ENCODE measurements at places on chromosomes 12 and 14.

- no peak for DNase-seq
These were observed 739 bp upstream of the USP44 start for GRCh38 chr12:95551913-95552516.

- DNase-seq, result no peak
These were observed 55.5 kb downstream of the FAM222A start for GRCh38 chr12:109768901-109769670.

GRCh38 chr14:50354527-50354926 lies 42.2 kb downstream of the CDKL1 start:
- no peak for DNase-seq

GRCh38 chr12:121530600-121531355 lies 50.0 kb downstream of the KDM2B start:
- DNase-seq, result peak; percentile 70

DNA sequence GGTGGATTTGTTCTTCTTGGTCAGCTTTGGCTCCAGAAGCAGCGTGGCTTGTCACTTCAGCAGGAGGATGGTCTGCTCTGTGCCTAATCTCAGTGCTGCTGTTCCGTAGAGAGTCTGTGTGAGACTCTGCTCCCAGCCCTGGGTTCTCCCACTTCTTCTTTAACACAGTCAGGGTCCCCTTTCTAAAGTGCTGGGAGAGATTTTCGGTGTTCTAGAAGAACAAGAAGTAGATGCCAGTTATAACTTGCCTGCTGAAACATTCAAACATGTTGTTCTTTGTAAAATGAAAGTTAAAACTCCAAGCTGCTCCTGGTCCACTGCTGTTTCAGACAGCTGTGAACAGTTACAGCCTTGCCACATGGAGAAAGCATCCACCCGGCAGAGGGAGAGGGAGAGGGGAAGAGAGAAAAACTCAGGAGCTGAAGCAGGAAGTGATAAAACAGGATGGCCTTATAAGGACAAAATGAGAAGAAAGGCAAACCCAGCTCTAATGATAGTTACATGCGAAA lies 55.2 kb upstream of the CERS5 start:
- no peak for DNase-seq

GRCh38 chr14:37197421-37198272 lies at the start of gene MIPOL1:
Gene MIPOL1, plus strand, starts transcription at chr14:37197937. Its CDS starts 49,952 bp downstream, at chr14:37247889.
- no peak for DNase-seq

DNA sequence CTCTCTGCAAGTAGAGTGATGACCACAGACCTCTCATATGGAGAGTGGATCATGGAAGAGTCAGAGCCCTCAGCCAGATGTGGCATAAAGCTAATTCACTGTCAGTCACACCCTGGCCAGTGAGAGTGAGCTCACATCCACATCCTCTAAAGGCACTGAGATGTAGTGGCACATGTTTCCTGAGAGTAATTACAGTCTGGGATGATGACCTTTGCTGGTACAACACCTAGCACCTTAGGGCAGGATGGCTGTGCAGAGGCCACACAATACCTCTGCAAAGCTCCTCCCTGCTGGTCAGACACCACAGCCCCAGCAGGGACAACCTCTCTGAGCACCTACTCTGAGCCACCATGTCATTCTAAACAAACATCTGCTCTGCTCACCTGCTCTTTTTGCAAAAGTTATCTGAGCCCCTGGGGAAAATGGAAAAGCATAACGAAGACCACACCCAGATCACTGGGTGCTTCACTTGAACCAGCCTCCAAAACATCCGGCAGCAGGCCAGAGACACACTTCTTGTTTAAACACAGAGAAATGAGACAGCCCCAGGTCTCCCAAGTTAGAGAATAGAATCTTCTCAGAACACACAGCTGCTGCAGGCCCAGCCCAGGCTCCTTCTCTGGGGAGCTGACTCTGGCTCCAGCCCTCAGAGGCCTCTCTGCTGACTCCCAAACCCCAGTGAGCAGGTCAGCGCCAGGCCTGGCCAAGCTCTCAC lies 30.3 kb downstream of the PITPNM2 start:
- no peak for DNase-seq

DNA sequence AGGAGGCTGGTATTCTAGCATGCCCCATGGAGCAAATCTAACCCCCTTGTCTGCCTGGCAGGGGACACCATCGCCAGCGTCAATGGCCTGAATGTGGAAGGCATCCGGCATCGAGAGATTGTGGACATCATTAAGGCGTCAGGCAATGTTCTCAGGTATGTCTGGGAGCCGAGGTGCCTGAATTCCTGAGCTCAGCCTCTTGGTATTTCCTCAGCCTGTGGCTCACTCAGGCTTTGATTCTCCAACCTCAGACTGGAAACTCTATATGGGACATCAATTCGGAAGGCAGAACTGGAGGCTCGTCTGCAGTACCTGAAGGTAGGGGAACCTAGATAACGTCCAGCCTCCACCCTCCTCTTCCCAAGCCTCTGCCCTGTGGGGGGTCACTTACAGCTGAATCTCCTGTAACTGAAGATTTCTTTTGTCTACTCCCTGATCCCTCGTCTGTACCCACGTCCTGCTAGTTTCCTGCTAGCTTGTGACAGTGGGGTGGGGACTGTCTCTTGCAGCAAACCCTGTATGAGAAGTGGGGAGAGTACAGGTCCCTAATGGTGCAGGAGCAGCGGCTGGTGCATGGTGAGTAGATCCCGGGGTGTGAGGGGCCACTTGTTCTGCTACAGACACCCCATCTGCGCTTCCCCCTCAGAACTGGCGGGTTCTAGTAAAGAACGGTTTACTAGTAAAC lies 7.0 kb downstream of the TAMALIN start:
- no peak for DNase-seq

DNA sequence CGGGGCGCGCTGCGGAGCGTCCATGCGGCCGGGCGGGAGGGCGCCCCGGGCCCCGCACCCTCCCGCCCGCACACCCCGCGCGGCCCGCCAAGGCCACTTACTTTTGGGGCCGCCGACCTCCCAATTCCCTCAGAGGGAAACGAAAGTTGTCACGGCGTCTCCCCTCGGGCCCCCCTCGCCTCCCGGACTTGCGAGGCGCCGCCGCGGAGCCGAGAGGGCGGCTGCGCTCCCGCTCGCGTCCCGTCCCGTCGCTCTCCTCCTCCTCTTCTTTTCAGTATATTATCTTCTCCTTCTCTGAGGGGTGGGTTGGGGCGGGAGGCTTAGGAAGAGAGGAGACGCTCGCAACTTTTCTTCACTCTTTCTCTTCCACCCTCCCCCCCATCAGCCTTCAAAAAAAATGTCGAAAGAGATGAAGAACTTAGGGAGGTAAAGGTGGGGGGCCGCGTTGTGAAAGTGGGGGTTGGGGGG lies 613 bp downstream of the DUSP16 start:
- DNase-seq, result no peak

DNA sequence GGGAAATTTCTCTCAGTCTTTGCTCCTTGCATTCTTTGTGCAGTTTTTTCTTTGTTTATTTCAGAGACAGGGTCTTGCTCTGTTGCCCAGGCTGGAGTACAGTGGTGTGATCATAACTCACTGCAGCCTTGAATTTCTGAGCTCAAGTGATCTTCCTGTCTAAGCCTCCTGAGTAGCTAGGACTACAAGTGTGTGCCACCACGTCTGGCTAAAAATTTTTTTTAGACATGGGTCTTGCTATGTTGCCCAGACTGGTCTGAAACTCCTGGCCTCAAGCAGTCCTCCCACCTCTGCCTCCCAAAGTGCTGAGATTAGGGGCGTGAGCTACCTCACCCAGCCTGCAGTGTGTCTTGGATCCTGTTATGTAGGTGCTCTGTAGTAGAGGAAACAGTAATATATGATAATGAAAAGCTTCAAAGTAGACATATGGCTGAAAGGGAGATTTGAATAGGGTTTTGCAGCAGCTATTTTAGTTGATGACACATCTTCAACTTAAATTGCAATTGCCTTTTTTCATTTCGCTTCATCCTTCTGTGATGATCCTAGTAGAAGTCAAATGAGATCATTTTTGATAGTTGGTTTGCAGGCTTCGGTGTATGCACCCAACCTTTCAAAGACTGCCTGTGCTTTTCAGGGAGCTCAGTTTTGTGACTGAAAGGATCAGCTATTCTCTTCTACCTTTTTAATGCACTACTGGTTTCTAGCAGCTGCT lies 75.4 kb downstream of the FUT8 start:
- no peak for DNase-seq

DNA sequence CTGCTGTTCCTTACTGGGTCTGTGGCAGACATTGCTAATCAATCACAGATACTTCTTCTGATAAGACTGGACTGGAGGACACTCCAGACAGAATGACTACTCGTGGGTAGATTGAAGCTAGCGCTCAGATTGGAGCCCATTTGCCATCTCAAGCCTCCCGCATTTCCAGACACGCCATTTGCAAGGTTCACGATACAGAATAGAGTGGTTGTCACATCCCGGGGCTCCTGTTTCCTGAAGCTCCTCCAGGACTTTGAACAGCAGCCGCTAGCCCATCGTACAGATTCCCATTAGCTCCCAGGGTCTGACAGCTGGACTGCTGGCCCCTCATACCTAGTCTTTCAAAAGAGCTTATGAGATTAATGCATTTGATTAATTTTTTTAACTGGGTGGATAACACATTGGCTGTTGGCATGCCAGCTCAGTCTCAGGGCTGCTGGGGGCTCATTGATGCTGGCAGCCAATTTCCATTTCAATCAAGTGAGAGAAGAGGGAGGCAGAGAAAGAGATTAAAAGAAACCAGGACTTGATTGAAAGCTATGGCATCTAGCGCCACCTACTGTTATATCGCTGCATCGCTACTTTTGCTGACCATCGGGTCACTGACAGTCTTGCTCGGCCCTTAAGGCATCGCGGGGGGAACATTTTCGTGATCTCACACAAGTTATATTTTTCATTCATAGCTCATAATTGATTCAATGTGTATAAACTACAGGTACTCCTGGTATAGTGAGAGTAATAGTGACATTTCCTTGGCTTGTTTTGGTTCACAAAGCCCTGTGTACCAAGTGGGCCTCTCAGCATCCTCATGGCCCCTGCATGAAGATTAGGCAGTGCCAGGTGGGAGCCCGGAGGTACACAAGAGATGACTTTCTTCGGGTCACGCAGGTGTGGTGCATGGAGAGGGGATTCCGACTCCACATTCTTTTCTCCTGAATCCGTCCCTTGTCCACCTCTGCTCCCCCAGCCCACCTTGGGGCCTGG lies 78.6 kb downstream of the CCDC60 start:
- no peak for DNase-seq

- no peak for DNase-seq
These were observed 15.0 kb upstream of the AMIGO2 start for GRCh38 chr12:47094804-47095203.

GRCh38 chr12:103279444-103279843 lies 216.3 kb downstream of the C12orf42 start:
- no peak for DNase-seq

- no peak for DNase-seq
These were observed 67.2 kb downstream of the NOS1 start for GRCh38 chr12:117294189-117294603.

GRCh38 chr12:109137055-109137454 lies 20.7 kb downstream of the ACACB start:
- DNase-seq, result no peak

DNA sequence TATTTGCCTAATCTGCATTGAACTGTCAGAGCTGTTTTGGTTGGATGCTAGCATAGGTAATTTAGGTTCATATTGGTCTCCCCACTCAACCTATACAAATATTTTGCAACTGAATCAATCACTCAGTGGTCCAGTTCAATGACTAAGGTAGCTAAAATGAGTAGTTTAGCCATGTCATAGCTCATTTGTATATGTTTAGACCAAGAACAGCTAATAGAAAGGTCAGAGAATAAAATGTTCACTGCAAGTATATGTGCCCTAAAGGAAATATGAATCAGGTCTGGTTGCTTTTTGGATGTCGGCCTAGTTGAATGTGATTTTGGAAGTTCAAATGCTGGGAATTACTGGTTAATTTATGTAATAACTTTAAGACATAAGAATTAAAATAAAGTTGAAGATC lies 883.9 kb downstream of the LRFN5 start:
- DNase-seq, result no peak

DNA sequence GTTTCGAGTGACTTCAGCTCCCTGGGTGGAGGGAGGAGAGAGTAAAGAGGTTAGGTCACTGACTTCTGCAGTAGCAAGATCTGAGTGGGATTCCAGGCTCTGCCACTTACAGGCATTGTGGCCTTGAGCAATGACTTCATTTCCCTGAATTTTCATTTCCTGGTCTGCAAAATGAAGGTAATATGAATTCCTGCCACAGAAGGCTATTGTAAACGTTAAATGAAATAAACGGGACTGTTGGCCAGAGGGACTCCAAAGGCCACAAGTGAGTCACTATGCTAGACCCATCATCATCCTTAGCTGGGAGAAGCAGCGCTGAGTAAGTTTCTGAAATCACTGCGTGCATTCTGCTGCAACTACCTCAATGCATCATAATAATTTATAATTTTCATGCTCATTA lies 807.8 kb downstream of the AACS start:
- DNase-seq, result no peak

DNA sequence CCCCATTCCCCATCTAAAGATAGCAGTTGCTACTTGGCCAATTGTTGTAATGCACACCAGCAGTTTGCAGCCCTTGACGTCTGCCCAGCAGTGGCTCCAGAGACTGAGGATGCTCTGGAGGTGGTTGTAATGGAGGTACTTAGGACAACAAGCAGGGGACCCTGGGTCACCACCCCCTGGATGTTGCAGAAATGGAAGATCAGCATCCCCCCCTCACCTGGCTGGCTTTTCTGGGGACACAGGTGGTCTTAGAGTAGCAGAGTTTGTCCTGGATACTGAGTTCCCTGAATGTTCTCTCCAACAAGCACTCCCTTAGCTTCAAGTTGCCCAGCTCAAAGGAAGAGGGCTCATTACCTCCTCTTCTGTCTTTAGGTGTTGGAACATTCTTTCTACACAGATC lies 250.5 kb downstream of the AACS start:
- DNase-seq, result no peak

GRCh38 chr12:96073346-96074330 lies 38.3 kb upstream of the LTA4H start:
- DNase-seq, result no peak

DNA sequence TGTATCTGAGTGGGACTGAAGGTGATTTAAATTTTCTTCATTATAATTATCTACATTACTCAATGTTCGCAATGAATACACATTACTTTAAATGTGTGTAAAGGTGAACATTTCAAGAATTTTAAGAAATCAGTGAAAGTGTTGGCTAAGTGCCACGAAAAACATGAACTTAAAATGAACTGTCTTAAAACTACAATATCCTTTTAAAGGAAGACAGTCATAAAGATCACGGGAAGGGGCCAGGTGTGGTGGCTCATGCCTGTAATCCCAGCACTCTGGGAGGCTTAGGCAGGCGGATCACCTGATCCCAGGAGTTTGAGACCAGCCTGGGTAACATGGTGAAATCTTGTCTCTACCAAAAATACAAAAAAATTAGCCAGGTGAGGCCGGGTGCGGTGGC lies 11.2 kb downstream of the MOK start:
- DNase-seq, result no peak
